ENCODE measurements at places on chromosomes 2 and 18.

DNA sequence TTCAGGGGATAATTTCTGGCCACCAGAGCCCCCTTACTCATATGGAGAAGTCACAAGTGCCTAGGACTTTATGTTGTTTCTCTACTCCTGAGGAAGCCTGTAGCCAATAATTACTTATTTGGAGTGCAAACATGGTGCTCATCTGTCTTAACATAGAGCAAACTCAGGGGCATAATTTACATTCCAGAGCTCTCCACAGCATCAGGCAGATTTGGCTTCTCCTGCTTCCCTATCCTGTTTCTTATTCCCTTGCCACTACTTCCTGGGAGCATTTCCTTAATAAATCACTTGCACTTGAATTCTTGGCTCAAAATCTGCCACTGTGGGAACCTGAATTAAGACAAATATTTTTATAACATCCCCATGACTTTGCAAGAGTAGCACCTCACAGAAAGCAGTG lies 960.9 kb downstream of the SOCS6 start:
- DNase-seq, result no peak

DNA sequence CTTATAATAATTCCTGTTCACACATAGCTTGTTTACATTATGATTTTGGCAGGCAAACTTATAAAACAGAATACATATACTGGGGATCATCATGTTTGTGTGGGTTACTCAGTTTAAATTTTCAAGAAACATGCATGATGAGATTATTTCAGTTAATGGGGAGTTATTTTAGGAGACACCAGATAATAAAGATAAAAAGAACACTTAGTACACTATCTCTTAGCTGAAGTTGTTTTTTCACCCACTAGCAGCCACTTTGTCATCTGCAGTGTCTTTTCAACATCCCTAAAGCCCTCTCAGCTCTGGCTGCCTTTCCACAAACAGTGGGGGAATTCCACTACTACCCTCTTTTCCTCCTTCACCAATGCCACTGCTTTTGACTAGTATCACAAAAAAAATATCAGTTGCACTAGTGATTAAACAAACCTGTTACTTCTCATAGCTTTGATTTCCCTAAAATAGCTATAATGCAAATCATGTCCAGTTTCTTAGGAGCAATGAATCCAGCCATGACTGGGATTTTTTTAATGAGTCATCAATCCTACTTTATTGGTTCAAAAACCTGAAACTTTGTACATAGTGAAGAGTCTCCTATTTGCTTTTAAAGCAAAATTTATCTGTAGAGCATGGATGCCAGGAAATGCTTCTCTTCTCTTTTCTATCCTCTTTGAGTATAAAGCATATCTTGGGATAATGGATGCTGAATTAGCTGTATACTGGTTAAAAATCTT lies 156.7 kb upstream of the TFPI start:
- DNase-seq, result no peak

GRCh38 chr18:45851161-45851925 lies 25.9 kb downstream of the SIGLEC15 start:
- no peak for DNase-seq

GRCh38 chr18:80147418-80148325 lies 38.6 kb downstream of the ADNP2 start:
- peak; percentile 85 for DNase-seq

DNA sequence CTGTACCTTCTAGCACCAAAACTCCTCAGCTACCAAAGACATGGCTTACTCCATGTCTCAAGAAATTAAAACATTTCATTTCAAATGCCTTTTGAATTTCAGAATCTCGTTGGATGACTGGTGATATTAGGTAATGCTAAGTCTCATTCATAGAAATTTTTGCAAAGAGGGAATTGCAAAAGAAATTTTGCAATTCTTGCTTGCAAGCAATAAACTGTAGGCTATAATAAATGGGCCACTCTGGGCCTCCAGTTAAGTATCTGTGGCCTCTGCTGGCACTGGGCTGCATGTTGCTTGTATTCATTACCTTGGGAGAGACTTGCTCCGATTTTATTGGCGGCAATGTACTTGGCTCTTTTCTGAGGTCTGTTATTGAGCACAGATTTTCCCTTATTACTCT lies 2.8 kb upstream of the LCLAT1 start:
- no peak for DNase-seq

GRCh38 chr18:52395146-52395852 lies 55.3 kb downstream of the DCC start:
- DNase-seq, result no peak

- no peak for DNase-seq
Observed at GRCh38 chr2:109356324-109357035, 227.5 kb downstream of the SH3RF3 start.

DNA sequence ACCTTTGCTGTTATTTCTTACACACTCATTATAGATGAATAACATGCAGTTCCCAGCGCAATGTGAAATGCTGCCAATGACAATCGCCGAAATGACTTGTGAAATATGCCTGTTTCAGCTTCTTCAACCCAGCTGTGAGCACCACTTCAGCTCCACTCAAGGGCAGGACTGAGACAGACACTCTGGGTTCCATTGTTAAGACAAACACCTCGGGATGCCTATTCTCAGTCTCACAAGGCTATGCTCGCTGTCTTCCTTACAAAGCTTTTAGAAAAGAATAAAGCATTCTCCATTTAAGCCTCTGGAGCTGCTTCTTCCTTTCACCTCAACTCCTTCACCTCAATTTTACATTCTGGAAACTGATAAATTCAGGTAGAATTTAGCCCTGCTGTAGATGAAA lies 4.2 kb downstream of the CBLN2 start:
- DNase-seq, result no peak

DNA sequence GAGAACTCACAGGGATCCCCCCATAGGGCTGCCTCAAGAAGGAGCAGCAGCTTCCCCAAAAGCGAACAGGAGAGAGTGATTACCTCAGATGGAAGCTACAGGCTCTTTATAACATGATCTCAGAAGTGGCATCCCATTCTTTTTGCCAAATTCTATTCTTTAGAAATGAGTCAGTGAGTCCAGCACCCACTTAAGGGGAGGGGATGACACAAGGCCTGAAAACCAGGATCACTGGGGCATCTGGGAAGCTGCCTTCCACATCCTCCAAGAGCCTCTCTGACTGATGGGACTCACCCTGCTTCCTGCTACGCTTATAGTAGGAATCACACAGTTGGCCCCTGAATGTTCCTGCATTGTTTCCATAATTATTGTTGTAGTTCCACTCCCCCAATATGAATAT lies 96.5 kb downstream of the MAPK4 start:
- DNase-seq, result no peak

DNA sequence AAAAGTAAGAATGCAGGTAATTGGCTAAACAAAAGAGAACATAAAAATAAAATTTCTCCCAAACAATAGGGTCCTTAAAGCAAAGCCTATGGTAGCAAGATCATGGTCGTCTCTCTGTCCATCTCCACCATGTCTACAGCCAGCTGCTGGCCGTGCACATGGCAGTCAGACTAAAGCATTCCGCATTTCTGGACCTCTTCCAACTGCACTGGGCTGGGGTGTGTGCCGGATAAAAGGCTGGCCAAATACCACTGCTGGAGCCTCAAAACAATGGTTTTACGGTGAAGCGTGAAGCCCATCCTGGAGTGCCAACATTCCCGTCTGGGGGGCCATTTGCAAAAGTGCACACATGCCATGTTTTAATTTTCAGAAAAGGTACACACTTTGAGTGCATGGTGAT lies 74.8 kb upstream of the PIEZO2 start:
- DNase-seq, result no peak

DNA sequence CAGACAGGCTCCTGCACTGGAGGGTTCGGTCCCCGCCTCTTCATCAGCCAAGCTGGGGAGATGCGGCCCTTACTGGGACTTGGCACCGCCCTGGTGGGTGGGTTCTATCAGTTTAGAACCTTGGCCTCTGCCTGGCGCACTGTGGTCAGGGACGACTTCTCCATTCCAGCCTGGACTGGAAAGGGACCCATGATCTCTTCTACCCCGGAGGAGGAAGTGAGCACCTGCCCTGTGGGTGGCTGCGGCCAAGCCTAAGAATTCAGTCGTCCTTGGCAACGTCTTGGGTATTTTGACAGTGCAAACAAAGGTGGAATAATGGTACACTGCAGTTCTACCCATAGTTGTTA lies 106.9 kb upstream of the CD302 start:
- no peak for DNase-seq

DNA sequence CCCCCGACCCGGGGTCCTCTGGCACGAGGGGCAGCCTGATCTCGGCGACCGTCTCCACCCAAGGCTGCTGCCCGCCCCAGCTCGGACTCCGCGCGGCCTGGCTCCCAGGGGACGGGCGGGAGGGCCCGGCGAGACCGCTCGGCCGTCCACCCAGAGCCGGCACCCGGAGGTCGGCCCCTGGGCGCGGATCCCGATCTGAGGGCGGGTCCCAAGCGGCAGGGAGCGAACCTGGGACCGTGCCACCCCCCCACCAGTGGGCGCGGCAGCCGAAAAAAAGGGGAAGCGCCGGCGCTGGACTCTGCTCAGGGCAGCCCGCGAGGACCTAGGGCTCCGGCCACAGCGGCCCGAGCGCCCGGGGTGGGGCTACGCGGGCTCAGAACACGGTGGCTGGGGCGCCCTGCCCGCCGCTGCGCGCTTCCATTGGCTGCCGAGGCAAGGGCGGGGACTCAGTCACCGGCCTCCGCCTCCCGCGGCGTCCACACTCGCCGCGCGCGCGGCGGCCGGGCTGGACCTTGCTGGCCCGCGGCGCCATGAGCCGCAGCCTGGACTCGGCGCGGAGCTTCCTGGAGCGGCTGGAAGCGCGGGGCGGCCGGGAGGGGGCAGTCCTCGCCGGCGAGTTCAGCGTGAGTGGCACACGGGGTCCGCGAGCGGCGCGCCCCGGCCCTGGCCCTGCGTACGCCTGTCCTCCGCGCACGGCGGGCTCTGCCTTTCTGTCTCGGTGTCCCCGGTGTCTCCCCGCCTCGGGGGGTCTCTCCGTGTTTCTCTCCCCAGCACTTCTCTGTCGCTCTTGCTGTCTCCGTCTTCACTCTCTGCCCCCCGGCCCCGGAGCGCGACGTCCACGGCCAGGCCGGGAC lies at the start of gene PTPN18:
Gene PTPN18 (plus strand): TSS at position 479 of the 854 bp plus-strand sequence. CDS start 52 bp downstream, at position 531.
- peak; percentile 64 for DNase-seq

- DNase-seq, result no peak
Observed at GRCh38 chr2:99697811-99698568, 208.2 kb upstream of the REV1 start.

GRCh38 chr2:39289609-39290008 lies 45.8 kb upstream of the CDKL4 start:
- no peak for DNase-seq

GRCh38 chr2:130928385-130928784 lies 91.7 kb downstream of the ARHGEF4 start:
- no peak for DNase-seq

- DNase-seq, result no peak
Observed at GRCh38 chr2:119142824-119143223, 15.7 kb downstream of the C1QL2 start.

- no peak for DNase-seq
Observed at GRCh38 chr2:95386031-95386430, 16.5 kb upstream of the FAHD2A start.

GRCh38 chr2:156191527-156191926 lies 141.0 kb downstream of the NR4A2 start:
- no peak for DNase-seq

- no peak for DNase-seq
Observed at GRCh38 chr2:240936106-240936505, 30.0 kb downstream of the CROCC2 start.
